Tibial nerve (tissue), 4 donors: ENCODE measurements at places on chromosomes 3 and 15.

DNA sequence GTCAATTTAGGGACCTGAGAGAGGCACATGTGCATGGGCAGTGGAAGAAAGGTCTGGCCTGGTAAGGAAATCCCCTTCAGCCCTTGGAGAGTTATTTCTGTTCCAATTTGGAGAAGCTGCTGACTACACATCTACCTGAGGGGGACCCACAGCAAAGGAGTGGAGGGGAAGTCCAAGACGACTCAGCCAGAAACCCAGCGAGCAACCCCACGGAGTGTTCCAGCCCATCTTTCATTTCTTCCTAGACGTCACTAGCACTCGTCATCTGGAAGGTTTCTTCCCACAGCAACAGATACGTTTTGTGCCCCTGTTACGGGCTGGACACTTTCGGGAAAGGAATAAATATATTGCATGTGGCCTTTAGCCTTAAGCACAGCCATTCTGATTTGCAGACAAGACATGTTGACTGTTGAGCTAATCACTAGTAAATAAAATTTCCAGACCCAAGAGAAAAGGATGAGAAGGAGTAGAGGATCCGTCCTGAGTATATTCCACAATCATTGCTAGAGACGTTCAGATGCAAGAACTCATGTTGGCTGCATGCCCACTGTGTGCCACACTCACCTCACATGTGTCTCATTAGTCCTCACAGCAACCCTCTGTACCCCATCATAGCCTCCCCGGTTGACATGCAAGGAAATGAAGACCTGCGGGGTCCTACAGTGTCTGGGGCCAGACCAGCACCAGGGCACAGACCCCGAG is 7.8 kb upstream of the FAM174B start:
- DNase-seq = no peak

- no peak for DNase-seq
Measured at GRCh38 chr3:49006408-49007067, 653 bp upstream of the WDR6 start.

DNA sequence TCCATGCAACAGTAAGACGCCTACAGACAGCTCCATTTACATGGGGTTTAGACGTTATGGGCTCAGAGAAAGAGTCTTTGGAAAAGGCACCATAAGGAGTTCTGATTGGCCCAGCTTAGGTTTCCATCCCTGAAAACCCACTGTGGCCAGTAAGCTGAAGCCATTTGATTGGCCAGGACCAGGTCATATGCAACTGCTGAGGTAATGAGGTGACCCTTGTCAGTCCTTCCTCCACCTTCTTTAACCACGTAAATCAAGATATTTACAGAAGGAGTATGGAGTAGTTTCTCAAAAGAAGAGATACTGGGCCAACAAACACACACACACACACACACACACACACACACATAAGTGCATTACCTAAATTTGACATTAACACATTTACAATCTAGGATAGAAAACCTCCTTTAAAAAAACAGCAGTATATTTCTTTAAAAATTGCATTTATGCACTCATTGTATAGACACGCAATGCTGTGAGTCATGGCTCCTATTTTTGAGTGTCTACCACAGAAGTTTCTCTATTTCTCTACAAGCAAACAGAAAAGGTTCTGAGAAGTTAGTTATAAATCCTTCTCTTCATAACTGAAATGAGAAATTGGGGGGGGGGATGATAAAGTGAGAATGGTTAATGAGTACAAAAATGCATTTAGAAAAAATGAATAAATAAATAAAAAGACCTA is 16.3 kb upstream of the MB21D2 start:
- no peak for DNase-seq

DNA sequence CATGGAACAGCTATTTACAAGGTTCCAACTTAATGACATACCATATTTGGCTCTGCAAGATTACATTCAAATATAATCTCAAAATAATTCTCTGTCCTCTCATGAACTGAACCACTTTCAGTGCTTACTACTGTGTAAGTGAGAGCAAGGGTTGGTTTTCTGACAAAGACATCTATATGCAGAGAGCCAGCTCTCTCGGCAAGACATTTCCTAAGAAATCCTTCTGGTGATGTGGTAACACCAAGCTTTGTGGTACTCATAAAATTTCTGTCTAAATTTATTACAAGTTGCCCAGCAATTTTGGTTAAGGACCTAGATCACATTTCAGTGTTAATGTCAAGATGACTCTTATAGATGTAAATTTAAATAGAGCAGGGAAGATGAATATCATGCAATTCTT is 184.9 kb downstream of the GAP43 start:
- DNase-seq = no peak

GRCh38 chr3:46386205-46386604 is 15.5 kb downstream of the CCR5 start:
- DNase-seq = no peak

DNA sequence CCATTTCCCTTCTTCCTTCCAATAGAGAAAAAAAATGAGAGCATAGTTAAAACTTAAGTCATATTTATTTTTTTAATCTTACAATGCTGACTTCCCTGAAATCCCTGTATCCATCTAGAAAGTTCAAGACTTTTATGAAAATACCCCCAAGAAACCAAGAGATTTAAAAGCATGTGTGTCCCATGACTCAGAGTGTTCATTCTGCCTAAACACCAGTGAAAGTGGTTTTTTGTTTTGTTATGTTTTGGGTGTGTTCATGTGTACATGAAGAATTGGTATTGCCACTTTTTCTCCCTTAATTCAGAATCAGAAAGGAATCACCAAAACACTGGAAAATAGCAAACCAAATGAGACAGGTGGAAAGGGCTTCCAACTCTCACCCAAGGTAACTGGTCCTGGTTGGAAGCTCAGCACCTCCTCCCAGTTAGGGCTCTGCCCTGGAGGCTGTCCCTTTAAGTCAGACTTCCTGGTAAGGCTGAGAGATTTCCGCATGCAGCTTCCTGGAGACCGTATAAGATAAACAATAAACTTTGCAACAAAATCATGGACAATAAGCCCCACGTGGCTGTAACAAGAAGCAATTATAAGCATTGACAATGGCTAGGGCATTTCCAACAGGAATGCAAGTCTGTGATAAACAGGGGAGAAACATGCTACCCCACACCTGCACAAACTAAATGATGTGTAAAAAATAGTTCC is 121.9 kb upstream of the ARHGEF3 start:
- DNase-seq = no peak

DNA sequence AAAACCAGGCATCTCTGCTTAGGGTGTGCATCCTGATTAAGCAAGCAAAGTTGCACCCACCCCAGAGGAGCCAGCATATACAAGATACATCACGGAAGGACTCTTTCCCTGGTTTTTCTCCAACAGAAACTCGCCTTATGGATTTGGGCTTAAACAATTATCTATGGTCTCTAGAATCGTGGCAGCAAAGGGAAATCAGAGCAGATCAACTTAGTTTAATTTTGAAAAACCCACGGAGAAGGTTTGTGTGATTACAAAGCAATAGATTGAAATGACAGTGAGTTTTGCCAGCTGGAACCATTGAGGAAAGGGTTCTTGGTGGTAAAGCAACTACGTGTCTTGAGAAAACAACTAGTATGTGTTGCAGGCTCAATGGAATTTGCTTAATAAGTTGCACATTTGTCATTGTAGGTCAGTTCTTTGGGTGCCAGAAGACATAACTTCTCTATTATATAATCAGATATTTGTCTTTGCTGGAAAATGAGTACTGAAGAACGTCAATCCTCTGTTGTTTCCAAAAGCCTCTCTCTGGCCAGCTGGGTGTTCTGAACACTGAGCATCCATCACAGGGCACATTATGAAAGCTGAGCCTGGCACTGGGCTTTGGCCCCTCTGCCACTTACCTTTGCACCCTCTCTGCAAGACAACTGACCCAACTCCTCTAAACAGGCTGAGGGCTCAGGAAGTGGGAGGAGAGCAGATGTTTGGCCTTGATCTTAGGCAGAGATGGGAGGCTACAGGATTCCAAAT is 75.7 kb upstream of the FBN1 start:
- DNase-seq = no peak

DNA sequence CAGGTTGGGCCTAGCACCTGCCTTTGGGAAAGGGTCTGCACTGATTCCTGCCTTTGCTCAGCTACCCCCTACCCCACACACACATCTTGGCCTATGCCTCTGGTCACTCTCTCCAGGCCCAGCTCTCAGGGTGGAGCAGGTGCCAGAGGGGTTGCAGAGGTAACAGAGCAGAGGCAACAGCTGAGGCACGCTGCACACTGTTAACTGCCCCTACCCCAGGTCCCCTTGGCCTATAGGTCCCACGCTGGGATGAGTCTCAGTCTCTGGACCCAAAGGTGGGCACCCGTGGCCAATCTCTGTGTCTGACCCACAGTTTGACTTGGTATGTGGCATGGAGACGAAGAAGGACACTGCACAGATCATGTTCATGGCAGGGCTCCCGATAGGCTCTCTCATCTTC is 24.8 kb downstream of the SLC22A14 start:
- DNase-seq = no peak

DNA sequence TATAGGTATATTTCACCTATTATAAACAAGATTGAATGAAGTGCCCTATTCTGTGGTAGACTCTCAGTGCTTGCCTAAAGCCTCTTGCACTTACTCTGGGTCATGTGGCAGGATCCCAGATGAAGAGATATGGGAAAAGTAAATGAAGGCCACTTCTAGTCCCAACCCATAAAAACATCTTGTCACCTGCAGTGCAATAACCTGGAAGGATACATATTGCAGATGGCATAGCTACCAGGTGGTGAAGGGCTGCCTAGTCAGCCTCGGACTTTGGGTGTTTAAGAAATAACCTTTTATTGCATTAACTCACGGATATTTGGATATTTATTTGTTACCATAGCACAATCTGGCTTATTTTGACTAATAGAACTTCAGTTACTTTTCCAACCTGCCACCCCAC is 367.1 kb downstream of the UNC13C start:
- DNase-seq = no peak

DNA sequence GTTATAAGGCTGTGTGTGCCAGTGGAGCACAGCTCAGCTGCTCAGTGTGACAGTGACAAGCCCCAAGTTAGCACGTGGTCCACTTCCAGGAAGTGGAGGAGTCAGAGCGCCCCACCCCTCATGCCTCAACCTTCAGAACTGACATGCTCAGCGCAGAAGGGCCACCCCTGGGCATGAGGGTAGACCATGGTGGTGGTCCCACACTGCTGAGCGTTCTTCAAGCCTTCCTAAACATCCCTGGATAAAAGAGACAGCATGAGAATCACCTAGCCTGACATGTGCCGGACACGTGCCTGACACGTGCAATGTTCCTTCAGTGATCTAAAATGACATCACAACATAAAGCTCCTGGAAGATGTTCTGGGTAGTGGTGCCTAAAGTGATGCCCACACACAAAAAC is 16.8 kb downstream of the ATP10A start:
- no peak for DNase-seq

DNA sequence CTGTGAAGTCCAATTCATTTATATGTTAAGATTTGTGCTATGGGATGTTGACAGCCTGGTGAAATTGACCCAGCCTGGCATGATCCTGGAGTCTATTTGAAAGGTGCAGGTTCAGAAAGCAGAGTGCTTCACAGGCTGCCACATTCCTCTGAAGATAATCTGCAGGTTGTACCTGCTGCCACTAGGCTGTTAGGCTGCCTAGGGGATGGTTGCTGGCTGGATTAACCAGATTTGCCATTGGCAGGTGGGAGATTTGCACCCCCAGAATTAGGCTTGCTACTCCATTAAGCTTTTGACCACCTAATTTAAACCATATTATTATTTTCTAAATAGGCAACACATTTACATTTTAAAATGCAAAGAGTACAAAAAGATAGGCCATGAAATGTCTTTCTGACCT is 85.8 kb upstream of the RASGRP1 start:
- DNase-seq = no peak

DNA sequence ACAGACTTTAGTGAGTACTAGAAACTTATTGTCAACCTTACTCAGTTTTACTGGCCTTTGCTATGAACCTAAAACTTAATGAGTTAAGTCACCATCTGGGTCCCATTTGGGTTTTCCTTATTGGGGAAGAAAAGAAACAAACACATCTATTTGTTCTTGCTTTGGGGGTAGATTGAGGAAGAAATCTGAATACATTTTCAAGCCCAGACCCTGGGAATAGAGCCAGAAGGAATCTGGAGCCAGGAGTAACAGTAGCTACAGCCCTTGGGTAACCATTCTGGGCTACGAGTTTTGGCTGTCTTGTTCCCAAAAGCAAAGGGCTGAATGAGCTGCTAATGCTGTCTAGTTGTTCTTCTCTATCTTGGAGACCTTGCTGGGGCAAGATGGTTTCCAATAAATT is 16.5 kb downstream of the SLC12A1 start:
- DNase-seq = no peak

GRCh38 chr3:13888576-13888975 is 8.7 kb upstream of the WNT7A start:
- DNase-seq = no peak

DNA sequence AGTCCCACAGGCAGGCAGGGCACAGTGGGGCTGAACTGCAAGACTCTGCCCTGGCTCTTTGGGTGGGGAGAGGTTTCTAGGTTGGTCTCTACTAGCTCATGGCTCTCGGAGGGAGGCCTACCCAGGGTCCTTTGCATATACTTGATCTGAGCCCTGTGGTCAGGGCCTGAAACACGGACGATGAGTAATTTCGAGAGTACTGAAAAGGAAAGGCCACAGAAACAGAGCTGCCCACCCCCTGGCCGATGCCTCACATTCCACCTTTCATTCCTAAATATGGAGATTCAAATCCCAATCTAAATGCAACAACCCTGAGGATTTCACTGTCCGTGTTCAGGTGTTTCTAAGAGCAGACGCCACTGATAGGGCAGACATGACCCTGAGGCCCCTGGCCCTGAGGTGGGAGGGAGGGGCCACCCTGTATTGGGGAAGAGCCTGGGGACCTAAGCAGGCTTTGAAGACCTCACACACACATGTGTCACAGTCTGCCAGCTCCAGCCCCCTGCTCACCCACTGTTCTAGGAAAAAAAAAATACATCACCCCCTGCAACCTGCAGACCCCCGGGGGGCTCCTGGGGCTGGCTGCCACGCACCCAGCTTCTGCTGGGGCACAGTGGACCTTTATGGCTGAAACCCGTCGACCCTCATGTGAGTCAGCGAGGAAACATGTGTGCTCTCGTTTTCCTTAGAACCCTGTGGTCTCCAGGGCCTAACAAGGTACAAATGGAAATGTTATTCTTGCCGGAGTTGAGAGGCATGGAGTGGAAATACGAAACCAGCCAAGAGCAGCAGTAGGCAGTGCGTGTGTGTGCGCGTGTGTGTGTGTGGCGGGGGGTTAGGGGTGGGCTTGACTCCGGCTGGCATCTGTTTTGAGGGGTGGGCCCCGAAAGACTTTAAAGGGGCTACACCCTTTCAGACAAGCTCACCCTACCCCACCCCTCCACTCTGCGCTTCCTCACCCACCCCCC is 112.7 kb downstream of the CHSY1 start:
- DNase-seq = no peak

- DNase-seq = no peak
Measured at GRCh38 chr3:69009559-69010410, 3.7 kb downstream of the EOGT start.

DNA sequence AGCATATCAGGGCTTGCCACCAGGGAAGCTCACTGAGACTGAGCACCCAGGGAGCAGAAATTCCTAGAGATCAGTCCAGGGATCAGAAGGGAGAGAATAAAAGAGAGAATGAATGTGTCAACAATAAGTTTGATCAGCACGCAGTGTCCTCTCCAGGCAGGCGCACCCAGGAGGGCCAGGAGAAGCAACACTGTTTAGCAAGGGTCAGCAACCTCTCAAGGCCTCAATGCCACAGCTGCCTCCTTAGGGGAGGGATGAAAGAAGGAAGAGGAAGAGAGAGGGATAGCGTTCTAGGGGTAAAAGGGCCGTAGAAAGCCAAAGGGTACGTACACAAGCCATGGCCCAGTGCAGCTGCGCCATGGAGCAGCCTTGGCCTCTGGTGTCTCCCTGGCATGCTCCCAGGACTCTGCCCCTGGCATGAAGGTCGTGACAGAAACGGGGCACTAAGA is 399.8 kb downstream of the SHQ1 start:
- DNase-seq = no peak
